ENCODE measurements at places on chromosomes 12 and 14.

DNA sequence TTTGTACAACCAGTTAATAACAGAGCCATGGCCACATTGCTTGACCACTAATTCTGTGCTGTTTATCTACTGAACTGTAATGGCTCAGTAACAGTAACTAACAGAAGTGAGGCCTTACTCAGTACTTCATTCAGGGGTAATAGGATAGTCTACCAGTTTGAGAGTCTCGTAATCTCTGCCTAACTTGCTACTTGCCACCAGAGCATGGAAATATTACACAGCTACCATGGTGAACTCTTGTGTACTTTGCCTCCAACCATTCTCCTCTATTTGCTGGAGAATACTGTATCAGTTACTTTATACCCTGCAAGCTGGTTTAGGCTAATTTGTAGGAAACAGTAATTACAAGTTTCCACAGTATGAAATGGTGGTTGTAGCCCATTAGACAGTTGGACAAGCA is 10.6 kb downstream of the SCFD1 start:
- no peak for DNase-seq

DNA sequence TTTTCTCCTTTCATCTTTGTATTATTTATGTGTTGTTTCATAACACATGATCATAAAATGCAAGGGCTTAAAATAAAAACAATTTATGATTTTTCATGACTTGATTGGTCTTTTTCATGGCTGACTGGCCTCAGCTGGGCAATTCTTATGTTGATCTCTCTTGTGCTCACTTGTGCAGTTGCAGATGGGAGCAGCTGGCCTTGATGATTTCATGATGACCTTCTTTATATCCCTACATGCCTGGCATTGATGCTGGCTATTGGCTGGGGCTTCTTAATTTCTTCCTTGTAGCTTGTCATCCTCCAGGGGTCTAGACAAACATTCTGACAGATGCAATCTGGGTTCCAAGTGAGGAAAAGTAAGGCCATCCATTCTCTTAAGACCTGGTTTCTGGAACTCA is 1832.8 kb upstream of the FLRT2 start:
- no peak for DNase-seq

- no peak for DNase-seq
Measured at GRCh38 chr12:132367071-132367851, 37.9 kb upstream of the GALNT9 start.

DNA sequence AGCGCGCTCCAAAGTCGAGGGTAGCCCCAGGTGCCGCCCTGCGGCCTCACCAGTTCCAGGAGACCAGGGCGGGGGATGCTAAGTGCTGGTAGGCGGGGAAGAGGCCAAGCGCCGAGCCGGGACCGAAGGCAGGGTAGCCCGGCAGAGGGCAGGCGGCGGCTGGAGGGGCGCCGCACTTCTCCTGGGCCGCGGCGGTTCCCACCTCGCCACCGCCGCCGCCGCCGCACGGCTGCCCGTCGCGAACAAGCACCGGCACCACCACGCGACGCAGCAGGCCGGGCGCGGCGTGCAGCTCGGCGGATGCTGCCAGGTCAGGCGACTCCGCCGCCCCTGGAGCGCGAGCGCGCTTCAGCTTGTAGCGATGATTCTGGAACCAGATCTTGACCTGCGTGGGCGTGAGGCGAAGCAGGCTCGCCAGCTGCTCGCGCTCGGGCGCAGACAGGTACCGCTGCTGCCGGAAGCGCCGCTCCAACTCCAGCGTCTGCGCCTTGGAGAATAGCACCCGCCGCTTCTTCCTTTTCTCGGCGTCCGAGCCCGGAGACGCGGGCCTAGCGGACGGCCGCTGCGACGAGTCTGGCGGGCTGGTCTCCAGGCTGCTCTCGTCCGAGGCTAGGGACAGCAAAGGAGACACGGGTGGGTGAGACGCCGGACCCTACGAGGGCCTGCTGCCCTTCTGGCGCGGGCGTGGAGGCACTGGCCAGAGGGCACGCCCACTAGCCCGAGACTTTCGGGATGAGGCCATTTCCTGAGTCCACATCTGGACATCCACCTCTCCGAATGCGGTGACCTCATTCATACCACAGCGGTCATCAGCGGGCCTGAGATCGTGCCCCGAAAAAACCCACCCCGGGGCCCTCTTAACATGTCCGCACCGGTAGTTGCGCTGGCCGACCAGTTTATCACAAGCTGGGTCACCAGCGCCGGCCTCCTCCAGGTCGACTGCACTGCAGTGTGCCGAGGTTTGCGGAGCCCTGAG is 1.3 kb downstream of the NKX2-8 start:
- no peak for DNase-seq

- DNase-seq: no peak
Measured at GRCh38 chr12:14984766-14985285, 12.0 kb downstream of the PDE6H start.

- DNase-seq: no peak
Measured at GRCh38 chr12:3149515-3150307, 72.5 kb downstream of the TSPAN9 start.

DNA sequence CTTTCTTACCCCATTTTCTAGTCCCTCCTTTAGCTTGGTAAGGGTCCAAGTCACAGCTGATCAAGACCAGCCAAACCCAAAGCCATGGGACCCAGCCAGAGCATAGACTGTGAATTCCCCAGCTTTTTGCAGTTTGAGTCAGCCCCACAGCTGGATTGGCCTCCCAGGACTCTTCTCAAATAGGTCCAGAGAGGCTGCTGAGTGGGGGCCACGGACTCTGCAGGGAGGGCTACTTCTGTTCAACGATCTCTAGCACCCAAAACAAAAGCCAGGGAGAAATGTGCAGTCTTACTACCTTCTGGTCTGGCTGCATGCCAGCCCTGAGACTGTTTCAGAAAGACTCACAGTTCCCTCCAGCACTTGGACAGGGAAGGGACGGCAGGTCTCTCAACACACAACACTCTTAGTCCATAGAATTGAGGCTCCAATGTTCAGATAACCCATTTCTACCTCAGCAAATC is 1.6 kb downstream of the VDR start:
- peak; percentile 48 for DNase-seq

DNA sequence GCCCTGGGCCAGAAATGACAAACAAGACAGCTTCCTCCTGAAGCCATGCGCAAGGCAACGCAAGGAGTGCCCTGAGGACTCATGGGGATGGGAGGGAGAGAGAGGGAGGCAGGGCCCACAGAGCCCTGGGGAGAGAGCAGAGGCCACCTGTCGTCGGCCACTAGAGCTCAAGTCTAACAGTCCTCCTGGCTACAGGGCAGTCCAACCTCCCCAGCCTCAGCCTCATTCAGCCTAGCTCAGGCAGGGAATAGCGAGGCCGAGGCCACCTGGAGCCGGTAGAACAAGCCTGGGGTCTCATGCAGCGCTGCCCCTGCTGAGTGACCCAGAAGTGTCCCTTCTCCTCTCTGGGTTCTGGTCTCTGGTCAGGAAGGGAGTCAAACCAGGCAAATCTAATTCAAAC is 69.5 kb downstream of the BCL11B start:
- DNase-seq: no peak

DNA sequence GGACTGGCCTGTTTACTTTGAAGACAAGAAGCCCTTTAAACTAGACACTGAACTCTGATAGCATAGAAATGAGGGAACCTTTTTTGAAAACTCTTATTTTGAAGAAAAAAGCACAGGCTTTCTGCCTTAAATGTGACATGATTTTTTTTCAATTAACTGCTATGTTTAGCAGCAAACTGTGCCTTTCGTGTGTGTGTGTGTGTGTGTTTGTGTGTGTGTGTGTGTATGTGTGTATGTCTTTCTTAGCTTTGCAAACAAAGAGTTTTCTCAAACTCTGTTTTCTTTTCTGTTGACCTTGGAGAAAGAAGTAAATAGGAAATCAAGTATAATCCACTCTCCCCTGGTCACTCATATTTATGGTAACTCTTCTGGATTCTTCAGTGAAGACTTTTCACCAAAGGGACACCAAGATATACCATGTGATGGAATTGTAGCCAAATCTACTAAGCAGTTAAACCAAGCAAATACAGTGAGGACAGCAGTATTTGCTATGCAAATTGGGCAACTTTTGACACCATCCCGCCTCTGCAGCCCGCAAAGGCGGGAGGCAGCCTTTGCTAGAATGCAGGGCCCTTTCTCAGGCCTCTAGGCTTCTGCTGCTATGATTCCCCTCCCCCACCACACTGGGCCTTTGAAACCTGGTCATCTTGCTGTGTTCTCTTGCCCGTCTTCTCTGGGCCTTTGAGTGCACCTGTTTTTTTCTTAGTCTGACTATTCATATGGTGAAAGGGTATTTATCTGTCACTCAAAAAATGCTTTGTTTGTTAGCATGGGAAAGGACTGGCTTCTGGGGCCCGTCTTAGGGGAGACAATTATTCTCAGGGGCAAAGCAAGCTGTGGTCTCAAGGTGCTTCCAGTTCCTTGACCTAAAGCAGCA is 107.9 kb downstream of the MYRFL start:
- DNase-seq: no peak

DNA sequence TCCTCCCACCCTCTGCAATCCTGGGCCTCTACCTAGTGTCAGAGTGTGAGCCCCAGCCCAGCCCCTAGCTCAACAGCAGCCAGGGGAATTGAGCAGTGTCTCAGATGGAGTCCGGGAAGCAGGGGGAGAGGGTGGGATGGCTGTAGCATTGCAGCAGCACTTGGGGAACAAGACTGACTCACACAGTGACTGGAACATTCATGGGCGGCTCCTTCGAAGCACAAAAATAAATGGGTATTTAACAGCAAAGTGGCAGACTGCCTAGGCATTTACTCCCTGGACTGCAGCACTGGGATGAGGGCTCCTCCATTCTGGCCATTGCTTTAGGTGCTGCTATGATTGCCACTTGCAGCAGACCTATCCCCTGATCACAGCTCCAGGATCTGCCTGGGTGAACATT is 46.0 kb upstream of the STK38L start:
- no peak for DNase-seq

- DNase-seq: no peak
Measured at GRCh38 chr14:51657762-51658161, 6.1 kb downstream of the FRMD6 start.

GRCh38 chr12:108126990-108127501 is 2.0 kb upstream of the WSCD2 start:
- DNase-seq: no peak

DNA sequence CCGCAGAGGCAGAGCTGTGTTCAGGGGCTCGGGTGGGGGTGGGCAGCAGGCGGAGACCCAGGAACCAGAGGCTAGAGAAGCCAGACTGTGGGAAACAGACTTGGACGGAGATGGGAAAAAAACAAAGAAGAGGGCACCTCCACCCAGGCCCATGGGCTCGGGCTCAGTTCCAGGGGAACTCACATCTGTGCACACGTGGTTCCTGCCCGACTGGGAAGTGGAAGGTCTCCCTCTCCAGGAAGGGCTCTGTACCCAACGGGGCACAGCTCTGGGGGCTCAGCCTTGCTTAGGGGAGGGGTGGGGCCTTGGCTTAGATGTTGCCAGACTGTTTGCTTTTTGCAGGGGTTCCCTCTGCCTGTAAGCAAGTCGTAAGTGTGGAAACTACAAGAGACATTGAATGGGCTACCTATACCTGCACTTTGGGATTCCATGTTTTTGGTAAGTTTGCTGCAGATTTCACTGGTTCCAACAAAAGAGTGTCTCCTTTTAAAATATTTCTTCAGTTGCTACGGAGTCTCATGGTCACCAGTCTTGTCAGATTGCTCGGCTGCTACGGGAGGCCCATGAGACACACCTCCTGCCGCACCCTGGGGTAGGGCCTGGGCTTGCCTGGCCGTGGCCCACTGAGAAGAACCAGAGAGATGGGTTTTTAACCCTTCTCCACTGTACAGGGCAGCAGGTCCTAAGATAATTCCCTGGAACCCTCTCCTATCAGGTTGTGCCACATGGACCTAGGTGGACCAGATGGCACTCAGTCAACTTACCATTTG is 127.6 kb upstream of the EVL start:
- no peak for DNase-seq

Measured in MV-4-11 (cell line).